IMR-90 (cell line): ENCODE measurements at places on chromosomes 1 and 21.
A peak's percentile ranks its signal among the peaks of the same experiment; 100 is the strongest.

DNA sequence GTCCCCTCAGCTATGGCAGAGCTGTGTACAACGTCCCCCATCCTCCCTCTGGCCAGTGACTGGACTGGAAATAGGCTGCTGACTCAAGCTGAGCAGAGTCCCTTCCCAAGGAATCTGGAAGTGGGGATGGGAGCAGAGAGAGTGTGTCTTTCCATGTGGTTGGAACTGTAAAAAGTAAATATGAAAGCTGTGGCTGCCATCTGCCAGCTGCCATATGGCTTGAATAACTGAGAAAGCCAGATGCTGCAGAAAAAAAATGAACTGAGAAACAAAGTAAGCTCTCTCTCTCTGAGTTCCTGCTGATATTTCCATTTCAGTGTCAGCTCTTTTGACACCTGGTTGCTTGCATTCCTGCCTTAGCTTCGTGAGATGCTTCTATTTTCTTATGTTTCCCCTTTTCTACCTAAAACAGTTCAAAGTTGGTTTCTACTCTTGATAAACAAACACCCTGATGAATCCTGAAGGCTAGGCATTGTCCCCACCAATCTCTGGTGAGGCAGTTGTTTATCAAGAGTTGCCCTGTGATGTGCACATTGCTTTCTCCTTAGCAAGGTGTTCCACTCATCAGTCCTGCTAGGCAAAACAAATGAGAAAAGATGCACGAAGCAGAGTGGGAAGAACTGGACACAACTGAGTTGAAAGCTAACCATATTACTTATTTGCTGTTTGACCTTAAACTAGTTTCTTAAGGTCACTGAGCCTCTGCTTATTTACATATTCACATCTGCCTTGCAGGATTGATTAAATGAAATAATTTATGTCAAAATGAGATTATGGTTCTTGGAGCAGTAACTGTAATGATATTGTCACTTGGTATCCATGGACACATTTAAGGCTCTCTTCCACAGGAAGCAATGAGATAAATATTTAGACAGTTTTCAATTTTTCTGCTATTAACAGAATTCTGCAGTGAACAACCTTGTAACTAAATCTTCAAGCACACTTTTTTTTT, 16.6 kb upstream of the DR1 start:
- peak; percentile 83 for DNase-seq

- DNase-seq = peak; percentile 85
Observed at GRCh38 chr1:6624710-6625583, at the start of gene THAP3. Gene THAP3 (plus strand): TSS chr1:6624868. CDS start chr1:6625219, 351 bp downstream.

- DNase-seq = no peak
Observed at GRCh38 chr1:175649416-175649815, 94.0 kb downstream of the TNR start.

DNA sequence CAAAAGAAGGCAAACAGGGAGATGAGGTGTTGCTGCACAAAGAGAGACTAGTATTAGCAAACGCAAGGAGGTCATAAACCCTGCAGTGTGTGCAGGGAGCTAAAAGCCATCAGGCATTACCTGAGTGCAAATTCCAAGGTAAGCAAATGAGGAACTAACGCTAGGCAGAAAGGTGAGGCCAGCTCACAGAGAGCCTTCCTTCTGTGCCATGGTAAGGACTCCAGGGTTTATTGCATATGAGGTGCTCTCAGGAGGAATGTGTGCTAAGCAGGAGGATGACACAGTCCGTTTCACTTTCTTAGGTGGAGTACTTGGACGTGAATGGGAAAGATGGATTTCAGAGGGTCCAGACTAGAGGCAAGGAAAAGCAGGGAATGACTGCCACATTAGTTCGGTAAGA, 44.6 kb upstream of the MYBPHL start:
- DNase-seq = no peak

DNA sequence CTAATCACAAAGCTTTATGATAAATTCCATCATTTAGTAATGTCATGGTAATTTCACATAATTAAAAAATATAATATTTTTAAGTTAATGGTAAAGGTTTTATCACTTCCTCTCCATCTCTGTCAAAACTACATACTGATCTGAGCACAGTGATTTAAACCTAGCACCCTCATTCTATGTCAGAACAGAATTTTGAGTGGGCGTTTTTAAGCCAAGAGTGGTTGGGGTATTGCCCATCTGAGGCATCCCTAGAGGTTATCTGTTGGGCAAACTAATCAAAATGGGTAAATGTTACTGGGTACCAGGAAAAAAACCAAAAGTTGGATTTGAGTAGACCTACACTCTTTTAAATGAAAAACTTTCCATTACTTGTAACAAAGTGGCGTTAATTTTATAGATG, 100.7 kb upstream of the GFI1 start:
- DNase-seq = no peak

- no peak for DNase-seq
Observed at GRCh38 chr1:39384305-39384704, 107.1 kb upstream of the BMP8A start.

DNA sequence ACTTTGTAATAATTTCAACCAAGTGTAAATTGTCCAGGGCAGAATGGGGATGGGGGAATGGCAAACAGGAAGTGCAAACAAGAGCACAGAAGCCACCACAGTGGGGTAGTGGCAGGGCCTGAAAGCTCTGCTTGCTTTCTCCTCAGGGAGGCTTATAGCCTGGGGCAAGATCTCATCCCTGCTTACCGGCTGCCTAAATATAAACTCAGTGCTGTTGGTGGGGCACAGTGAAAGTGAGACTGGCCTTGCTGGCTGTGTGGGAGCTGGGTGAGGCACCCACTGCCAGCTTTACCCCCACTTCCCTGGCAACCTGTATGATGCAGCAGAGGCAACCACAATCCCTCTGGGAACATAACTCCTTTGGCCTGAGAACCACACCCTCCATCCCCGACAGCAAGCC, 15.2 kb downstream of the STYXL2 start:
- DNase-seq = no peak
